Trophoblast cell (in vitro differentiated cells and primary cell): ENCODE measurements at places on chromosomes 1 and 21.

GRCh38 chr1:217180443-217180842 lies 450.4 kb downstream of the GPATCH2 start:
- no peak overlapping the region for H3K27ac ChIP-seq
- H3K36me3 ChIP-seq, result no peaks in the 10 kb centered on the region
- DNase-seq, result no peak
- no peaks in the 10 kb centered on the region for H3K27me3 ChIP-seq

GRCh38 chr1:156386949-156387869 lies 18.2 kb downstream of the RHBG start:
- no peak for DNase-seq
- peaks cover 6% of the 10 kb centered on the region for H3K36me3 ChIP-seq
- peaks cover 2% of the 10 kb centered on the region for H3K27me3 ChIP-seq
- no peak overlapping the region for H3K4me3 ChIP-seq

DNA sequence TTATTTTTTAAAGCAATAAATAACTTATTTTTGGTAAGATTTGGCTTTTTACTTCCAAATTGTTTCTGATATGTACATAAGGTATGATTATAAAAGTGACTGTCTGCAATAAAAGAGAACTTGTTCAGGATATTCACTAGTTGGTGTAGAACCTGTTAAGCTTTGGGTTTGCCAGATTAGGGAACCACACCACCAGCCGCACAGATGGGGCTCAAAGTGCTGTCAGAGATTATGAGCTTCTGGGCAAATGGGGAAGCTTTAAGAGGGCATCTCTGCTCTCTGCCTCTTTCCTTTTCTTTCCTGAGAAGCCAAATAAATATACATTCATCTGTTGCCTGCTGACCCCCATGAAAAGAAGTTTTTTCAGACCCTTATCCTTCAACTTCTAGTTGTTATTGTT lies 25.4 kb downstream of the IVNS1ABP start:
- DNase-seq, result no peak
- H3K36me3 ChIP-seq, result peaks cover 7% of the 10 kb centered on the region
- H3K4me1 ChIP-seq, result no peaks in the 10 kb centered on the region
- no peak overlapping the region for H3K27ac ChIP-seq
- H3K27me3 ChIP-seq, result no peaks in the 10 kb centered on the region

DNA sequence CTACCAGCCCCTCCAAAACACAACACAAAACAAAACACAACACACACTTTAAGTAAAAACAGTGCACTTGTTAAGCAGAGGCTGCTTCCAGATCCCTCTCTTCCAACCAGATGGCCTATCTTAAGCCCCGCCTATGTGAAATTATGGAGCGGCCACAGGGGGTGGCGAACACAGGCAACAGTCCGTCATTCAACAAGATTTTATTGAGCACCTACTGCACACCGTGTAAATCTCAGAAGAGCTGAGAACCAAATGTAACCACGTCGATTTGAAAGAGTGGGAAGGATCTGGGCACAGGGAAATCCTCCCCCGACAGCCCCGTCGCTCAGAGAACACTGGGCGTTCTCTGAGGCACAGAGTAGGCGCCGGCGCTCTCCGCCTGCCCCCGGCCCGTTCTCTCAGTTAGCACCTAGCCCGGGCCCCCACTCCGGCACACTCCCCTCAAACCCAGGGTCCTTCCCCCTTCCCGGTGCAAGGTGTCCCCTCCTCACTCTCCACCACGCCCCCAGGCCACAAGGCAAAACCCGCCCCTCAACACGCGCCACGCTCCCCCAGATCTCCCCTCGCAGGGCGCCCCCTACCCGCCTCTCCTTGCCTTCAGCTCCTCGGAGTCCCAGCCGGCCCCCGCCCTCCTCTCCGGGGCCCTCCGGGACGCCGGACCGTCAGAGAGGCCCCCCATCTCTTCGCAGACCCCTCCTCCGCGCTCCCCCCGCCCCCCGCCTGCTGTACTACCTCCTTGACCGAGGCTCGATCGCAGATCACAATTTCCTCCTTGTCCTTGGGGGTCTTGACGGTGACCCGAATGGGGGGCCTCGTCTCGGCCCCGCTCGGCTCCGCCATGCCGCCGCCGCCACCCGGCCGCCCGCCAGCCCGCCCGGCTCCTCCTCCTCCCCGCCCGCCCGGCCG lies 483 bp downstream of the UBQLN4 start:
- peak overlapping the region; percentile 63 for H3K27ac ChIP-seq
- peak overlapping the region; percentile 83 for H3K4me3 ChIP-seq
- peaks cover 25% of the 10 kb centered on the region for H3K36me3 ChIP-seq
- peaks cover 4% of the 10 kb centered on the region for H3K4me1 ChIP-seq
- peak; percentile 46 for DNase-seq

DNA sequence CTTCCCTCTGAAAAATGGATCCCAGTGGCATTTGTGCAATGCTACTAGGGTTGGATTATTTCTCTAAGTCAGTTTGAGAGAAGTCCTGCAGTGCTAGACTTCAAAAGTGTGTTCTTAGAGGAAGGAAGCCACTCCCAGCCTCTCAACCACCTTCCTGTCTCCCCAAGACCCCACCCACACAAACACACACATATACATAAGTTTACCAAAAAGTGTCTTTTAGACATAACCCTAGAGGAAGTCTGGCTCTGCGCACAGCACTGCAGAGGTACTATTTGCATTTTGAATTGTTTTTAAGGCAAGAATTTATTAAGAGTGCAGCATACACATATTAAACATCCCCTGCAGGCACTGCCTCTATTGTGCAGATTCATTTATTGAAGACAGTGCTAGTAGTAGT lies 127.3 kb downstream of the HHIPL2 start:
- no peaks in the 10 kb centered on the region for H3K4me1 ChIP-seq
- H3K4me3 ChIP-seq, result no peak overlapping the region
- H3K36me3 ChIP-seq, result no peaks in the 10 kb centered on the region
- H3K27me3 ChIP-seq, result no peaks in the 10 kb centered on the region
- no peak for DNase-seq
- H3K27ac ChIP-seq, result no peak overlapping the region

GRCh38 chr1:244945109-244945671 lies 80.8 kb upstream of the HNRNPU start:
- H3K36me3 ChIP-seq, result no peaks in the 10 kb centered on the region
- no peak overlapping the region for H3K4me3 ChIP-seq
- H3K4me1 ChIP-seq, result no peaks in the 10 kb centered on the region
- peak; percentile 48 for DNase-seq
- H3K27me3 ChIP-seq, result no peaks in the 10 kb centered on the region
- H3K27ac ChIP-seq, result no peak overlapping the region

GRCh38 chr1:25186161-25187007 lies 45.9 kb downstream of the SYF2 start:
- no peaks in the 10 kb centered on the region for H3K36me3 ChIP-seq
- DNase-seq, result no peak
- H3K4me3 ChIP-seq, result no peak overlapping the region
- H3K27ac ChIP-seq, result no peak overlapping the region
- H3K27me3 ChIP-seq, result no peaks in the 10 kb centered on the region

DNA sequence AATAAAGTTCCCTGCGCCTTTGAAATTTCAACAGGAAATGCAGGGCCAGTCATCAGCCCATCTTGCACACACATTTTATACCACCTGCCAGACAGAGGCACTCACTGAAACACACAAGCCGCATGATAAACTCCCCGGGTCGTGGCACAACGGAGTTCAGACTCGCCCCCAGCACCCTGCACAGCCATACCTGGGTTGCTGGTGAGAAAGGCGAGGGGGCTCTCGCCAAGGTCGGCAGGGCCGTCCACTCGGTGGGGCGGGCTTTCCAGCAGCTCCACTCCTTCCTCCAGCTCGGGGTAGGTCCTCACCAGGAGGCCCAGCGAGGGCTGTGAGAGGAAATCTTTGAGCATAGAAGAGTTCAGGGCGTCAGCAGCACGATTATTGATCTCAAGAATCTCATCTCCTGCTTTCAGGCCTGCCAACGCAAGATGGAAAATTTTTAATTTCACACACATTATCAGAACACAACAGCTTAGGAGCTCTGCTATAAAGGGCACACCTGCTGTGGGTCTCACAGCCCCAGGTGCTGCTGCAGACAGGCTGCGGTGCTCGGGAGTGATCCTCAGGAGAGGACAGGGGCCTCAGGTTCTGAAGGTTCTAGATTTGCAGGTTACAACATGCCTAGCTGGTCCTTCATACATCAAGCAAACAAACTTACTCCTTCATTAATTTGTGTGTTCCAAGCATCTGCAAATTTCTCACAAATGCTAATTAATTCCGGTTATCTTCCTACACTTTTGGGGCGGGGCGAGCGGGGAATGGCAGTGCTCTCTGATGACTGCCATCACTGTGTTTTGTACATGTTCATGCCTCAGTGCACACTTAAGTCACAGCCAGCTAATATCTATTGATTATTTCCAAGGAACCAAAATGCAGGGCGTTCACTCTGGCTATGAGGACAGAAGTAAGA lies 144.2 kb upstream of the KRTAP19-8 start:
- no peaks in the 10 kb centered on the region for H3K27me3 ChIP-seq
- H3K4me1 ChIP-seq, result peaks cover 7% of the 10 kb centered on the region
- H3K4me3 ChIP-seq, result no peak overlapping the region
- no peak for DNase-seq
- H3K27ac ChIP-seq, result no peak overlapping the region
- H3K36me3 ChIP-seq, result peaks cover 4% of the 10 kb centered on the region

- H3K36me3 ChIP-seq, result no peaks in the 10 kb centered on the region
- no peaks in the 10 kb centered on the region for H3K27me3 ChIP-seq
- no peak for DNase-seq
These were observed 7.5 kb upstream of the USH2A start for GRCh38 chr1:216430744-216431143.

GRCh38 chr1:94247138-94248094 lies 10.0 kb upstream of the ARHGAP29 start:
- H3K27ac ChIP-seq, result peak overlapping the region; percentile 78
- H3K4me3 ChIP-seq, result peak overlapping the region; percentile 94
- no peaks in the 10 kb centered on the region for H3K27me3 ChIP-seq

GRCh38 chr21:38400195-38400919 lies 97.9 kb downstream of the ERG start:
- H3K4me1 ChIP-seq, result no peaks in the 10 kb centered on the region
- H3K36me3 ChIP-seq, result no peaks in the 10 kb centered on the region
- H3K27me3 ChIP-seq, result no peaks in the 10 kb centered on the region
- no peak for DNase-seq
- no peak overlapping the region for H3K4me3 ChIP-seq

GRCh38 chr1:43786960-43787359 lies 79.6 kb downstream of the ST3GAL3 start:
- no peak overlapping the region for H3K4me3 ChIP-seq
- DNase-seq, result no peak
- no peak overlapping the region for H3K27ac ChIP-seq
- no peaks in the 10 kb centered on the region for H3K36me3 ChIP-seq

- H3K27me3 ChIP-seq, result no peaks in the 10 kb centered on the region
- H3K4me3 ChIP-seq, result no peak overlapping the region
- H3K36me3 ChIP-seq, result peaks cover 9% of the 10 kb centered on the region
- no peak overlapping the region for H3K27ac ChIP-seq
- H3K4me1 ChIP-seq, result no peaks in the 10 kb centered on the region
These were observed 5.6 kb upstream of the GPR25 start for GRCh38 chr1:200867018-200867811.

DNA sequence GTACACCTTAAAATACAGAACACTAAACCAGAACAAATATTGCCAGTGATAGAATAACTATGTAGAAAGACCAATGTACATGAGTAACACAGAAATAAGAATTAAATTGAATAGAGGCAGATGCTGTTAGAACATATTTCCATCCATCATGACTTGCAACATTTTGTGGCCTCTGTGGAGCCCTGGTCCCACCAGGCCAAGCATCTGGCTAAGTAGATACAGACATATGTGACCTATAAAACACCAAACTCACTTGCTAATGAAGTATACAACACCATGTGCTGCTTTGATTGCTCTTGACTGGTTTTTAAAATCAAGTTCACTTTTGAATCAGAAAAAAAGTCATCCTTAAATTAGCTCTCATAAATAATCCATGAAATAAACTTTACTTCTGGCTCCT lies 20.5 kb downstream of the SLC19A2 start:
- peaks cover 4% of the 10 kb centered on the region for H3K36me3 ChIP-seq
- H3K27me3 ChIP-seq, result no peaks in the 10 kb centered on the region
- DNase-seq, result no peak
- no peak overlapping the region for H3K27ac ChIP-seq
- H3K4me3 ChIP-seq, result no peak overlapping the region

GRCh38 chr1:36494971-36495370 lies 12.3 kb upstream of the CSF3R start:
- H3K36me3 ChIP-seq, result no peaks in the 10 kb centered on the region
- H3K4me3 ChIP-seq, result no peak overlapping the region
- no peaks in the 10 kb centered on the region for H3K4me1 ChIP-seq
- DNase-seq, result no peak
- no peak overlapping the region for H3K27ac ChIP-seq

- peak overlapping the region; percentile 18 for H3K27ac ChIP-seq
- DNase-seq, result no peak
- H3K27me3 ChIP-seq, result no peaks in the 10 kb centered on the region
- H3K4me3 ChIP-seq, result no peak overlapping the region
These were observed 10.6 kb upstream of the EXO1 start for GRCh38 chr1:241837416-241837815.

DNA sequence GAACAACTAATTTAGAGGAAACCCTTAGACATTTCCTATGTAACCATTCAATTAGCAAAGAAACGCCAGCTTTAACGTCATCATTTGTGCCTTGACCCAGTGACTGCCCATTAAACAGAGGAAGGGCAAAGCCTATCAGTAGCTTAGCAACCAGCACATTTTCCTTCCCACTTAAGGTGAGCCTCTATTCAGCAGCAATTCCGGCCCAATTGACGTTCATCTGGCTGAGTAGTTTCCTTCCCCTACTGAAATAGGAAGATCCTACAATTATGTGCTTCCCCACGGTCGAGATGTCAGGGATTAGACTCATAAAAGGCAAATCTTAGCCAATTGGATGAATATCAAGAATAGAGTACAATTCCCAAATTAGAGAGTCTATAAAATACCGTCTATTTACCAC lies 482.1 kb upstream of the ADAMTS5 start:
- no peak overlapping the region for H3K27ac ChIP-seq
- H3K27me3 ChIP-seq, result no peaks in the 10 kb centered on the region
- H3K36me3 ChIP-seq, result no peaks in the 10 kb centered on the region
- no peak overlapping the region for H3K4me3 ChIP-seq

DNA sequence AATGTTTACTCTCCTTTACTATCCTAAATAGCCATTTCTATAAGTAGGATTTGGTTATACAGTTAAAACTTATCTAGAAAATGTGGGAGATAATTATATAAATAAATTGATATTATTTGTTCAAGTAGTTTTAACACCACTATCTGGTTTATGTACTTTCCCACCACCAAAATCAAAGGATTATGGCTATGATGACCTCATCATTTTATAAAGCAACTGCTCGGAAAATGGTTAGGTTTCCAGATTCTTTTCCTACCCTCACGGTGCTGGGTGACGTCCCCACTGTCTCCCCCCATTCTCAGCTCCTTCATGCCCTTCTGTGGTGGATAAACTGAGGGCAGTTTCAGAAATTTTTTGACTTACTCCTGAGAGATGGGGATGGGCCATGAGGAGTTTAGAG lies 1011.8 kb upstream of the ADGRL4 start:
- H3K36me3 ChIP-seq, result no peaks in the 10 kb centered on the region
- DNase-seq, result no peak
- H3K4me1 ChIP-seq, result no peaks in the 10 kb centered on the region
- no peak overlapping the region for H3K4me3 ChIP-seq
- H3K27me3 ChIP-seq, result no peaks in the 10 kb centered on the region
- H3K27ac ChIP-seq, result no peak overlapping the region

- no peaks in the 10 kb centered on the region for H3K27me3 ChIP-seq
- no peaks in the 10 kb centered on the region for H3K36me3 ChIP-seq
- no peaks in the 10 kb centered on the region for H3K4me1 ChIP-seq
- DNase-seq, result no peak
These were observed 110.0 kb upstream of the COL11A1 start for GRCh38 chr1:103218369-103218768.
